Femur (tissue), 1 donor: ENCODE measurements at places on chromosomes 7 and 10.

DNA sequence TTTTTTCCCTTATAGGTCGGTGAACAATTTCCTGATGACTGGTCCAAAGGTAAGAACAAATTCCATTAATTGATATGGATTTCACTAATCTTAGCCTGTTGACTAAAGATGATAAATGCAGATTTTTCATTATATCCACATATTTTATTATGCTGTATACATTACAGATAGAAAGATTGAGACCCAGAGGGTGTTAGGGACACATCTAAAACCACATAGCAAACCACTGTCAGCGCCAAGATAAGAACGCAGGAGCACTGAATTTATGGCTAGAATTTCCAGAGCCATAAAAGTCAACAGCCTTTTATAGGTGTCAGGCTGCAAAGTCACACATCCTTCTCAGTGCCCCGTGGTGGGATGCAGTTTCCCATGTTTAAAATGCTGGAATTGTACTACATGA lies 16.2 kb downstream of the WNT8B start:
- DNase-seq, result no peak

DNA sequence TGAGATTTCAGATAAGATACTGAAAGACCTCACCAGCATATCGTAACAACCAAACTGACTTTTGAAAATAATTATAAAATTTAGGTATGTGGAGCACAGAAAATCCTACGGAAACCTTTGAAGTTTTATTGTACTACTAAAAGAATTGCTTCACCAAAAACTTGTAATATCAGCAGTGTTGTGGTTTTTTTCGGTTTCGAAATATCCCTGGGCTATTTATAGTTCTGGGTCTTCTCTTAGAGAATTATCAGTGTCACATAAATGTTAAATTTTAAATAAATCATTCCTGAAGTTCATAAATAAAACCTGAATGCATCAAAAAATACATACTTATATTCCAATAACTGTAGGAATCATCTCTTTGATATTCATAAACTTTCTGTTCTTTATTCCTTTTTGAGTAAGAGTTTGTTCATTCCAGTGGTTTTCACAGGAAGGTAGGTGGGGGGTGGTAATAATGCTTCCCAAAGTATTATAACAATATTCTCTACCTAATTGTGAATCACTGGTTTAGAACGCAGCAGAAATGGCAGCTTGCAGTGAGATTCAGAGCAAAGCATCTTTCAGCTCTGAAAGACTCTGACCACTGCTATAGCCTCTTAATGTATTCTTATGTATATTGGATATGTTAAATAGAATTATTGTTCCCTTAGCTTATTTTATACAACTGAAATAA lies 60.2 kb downstream of the ZNF277 start:
- DNase-seq, result no peak

- DNase-seq, result peak; percentile 60
Observed at GRCh38 chr7:27171637-27172314, 2.3 kb downstream of the HOXA10 start.

- no peak for DNase-seq
Observed at GRCh38 chr10:126425032-126425431, 36.8 kb upstream of the ADAM12 start.

GRCh38 chr7:27615420-27616185 lies 47.1 kb downstream of the HIBADH start:
- DNase-seq, result no peak

- no peak for DNase-seq
Observed at GRCh38 chr10:16565604-16566003, 43.9 kb upstream of the C1QL3 start.

DNA sequence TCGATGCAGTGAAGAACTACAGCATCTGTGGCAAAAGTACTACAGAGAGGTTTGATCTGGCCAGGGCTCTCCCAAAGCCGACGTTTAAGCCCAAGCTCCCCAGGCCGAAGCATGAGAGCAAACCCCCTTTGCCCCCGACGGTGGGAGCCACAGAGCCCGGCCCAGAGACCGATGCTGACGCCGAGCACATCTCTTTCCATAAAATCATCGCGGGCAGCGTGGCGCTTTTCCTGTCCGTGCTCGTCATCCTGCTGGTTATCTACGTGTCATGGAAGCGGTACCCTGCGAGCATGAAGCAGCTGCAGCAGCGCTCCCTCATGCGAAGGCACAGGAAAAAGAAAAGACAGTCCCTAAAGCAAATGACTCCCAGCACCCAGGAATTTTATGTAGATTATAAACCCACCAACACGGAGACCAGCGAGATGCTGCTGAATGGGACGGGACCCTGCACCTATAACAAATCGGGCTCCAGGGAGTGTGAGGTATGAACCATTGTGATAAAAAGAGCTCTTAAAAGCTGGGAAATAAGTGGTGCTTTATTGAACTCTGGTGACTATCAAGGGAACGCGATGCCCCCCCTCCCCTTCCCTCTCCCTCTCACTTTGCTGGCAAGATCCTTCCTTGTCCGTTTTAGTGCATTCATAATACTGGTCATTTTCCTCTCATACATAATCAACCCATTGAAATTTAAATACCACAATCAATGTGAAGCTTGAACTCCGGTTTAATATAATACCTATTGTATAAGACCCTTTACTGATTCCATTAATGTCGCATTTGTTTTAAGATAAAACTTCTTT lies 2.3 kb downstream of the LRRTM3 start:
- DNase-seq, result peak; percentile 57

DNA sequence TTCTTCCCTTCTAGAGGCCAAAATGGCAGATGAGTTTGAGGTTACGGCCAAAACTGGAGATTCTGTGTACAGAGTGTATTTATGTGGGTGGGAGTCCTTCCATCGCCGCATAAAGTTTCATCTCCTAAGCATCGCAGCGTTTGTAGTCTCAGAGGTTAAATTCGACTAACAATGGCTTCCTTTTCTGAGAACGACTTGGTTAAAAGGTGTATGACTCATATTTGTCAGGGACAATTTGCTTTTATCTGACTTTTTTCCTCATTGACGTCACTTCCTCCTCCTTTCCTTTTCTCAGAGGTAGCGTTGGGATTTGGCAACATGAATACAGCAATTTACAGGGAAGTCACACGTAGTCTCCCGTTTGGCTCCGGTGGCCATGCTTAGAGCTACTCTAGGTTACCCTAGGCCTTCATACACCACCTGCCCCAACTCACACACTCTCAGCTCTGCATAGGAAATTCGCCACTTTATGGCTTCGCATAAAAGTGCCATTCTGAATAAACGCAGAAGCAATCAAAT lies 37.6 kb upstream of the TCF7L2 start:
- no peak for DNase-seq

GRCh38 chr10:95537542-95537927 lies 23.6 kb downstream of the SORBS1 start:
- DNase-seq, result no peak

GRCh38 chr10:86304436-86304835 lies 62.2 kb downstream of the GRID1 start:
- no peak for DNase-seq

DNA sequence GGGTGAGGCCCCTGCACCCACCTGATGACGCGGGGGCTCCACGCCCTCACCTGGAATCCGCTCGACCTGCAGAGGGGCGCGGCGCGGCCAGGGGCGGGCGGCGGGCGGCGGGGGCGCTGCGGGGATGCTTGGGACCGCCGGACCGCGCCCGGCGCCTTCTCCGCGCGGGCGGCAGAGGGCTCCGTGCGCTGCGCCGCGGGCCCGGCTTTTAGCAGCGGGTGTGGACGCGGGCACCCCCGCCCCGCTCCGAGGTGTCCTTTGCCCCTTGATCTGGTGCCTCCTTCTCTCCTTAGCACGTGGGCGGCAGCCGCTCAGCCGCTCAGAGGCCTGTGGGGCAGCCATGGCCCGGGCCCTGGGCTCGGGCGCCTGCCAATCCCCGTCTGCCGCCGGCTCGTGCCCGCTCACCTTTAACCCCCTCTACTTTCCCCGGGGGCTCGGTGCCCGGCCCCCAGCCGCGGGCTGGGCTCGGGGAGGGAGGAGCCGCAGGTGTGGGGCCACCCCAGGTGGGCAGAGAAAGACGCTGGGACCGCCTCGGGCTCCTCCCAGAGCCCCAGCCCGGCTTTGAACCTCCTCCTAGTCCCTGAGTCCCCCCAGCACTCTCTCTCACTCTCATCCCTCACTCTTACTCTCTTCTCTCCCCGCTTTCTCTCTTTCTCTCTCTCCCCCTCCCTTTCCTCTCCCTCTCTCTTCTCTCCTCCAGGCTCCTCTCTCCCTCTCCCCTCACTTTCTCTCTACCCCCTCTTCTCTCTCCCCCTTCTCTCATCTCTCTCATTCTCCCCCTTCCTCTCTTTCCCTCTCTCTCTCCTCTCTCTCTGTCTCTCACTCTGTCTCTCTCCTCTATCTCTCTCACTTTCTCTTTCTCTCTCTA lies 19.7 kb upstream of the VPS37D start:
- no peak for DNase-seq

- peak; percentile 32 for DNase-seq
Observed at GRCh38 chr10:123007558-123008354, 839 bp downstream of the IKZF5 start.

DNA sequence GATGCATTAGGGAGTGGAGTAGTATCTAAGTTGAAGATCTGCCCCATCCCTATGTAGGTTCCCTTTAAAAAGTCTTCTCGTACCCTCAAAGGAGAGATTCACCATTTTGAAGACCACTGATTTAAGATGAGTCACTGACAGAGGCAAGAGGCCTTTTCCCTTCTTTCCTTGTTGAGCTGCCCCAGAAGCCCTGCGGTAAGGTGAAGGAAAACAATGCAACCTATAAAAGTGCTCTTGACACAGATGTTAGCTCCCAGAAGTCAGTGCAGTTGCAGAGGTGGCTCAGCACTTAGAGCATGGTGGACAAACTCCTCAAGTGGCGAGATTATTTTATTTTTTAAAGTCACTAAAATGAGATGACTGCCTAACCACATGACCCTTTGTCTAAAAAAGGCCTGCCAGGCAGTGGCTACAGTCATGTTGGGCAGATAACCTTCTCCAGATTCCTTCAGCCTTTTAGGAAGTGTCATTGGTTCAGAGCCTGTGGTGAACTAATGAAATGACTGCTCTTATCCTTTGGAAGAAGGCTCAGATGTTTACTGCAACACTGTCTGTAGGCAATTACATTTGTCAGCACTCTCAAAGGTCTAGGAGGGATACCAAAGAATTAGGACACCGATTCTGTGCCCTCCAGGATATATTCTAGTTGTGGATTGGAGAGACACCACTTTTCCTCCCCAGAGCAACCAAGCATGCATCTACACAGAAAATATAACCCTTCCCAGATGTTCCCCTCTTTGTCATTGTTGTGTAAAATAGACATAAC lies 88.7 kb downstream of the ARID5B start:
- no peak for DNase-seq

DNA sequence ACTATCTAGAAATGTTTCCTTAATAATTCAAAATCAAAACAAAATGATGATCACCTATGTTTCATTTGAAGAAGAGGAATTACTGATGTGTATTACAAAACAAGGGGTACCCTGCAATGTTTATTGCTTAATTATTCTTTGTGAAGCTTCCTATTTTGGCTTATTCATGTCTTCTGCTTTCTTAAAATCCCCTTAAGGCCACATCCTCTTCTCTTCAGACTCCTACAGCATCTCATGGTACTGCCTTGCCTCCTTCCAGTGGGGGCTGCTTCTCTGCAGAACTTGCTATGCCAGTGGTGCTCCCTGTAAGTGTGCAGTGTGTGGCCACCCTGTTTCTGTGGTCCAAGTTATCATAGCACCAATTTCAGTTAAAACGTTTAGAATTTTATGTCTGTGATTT lies 35.0 kb downstream of the CCDC146 start:
- DNase-seq, result no peak

GRCh38 chr10:116260599-116260998 lies 12.4 kb downstream of the GFRA1 start:
- DNase-seq, result no peak

GRCh38 chr10:109769966-109770365 lies 153.3 kb downstream of the XPNPEP1 start:
- no peak for DNase-seq

DNA sequence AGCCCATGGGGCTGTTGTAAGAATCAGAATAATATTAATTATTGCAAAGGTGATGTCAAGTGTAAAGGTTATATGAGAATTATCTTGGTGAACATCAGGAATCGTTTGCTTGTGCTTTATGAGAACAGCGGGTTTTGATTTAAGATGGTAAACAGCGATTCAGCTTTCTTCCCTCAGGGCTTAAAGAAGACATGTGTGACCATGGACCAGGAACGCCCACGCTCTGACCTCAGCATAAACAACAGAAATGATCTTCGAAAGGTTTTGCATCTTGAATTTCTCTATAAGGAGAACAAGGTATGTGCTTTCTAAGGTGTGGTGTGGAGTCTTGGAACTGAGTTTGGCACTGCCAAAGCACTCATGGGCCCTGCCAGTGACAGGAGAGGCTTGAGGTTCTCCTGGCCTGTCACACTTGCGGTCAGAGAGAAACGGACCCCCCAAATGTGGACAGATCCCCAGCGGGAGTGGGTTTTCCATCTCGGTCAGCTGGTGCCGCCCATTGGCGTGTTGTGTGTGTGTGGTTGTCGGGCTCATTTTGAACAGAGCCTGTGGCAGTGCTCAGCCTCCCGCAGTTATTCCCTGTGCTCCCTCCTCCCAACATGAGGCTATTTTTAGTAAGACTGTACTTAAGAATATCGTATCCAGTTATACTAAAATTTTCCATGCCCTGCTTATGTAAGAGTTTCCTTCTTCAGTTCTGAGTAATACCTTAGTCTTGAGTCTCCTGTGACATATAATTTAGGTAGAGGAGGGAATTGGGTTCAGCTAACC lies 7.2 kb downstream of the MINDY4 start:
- peak; percentile 65 for DNase-seq

DNA sequence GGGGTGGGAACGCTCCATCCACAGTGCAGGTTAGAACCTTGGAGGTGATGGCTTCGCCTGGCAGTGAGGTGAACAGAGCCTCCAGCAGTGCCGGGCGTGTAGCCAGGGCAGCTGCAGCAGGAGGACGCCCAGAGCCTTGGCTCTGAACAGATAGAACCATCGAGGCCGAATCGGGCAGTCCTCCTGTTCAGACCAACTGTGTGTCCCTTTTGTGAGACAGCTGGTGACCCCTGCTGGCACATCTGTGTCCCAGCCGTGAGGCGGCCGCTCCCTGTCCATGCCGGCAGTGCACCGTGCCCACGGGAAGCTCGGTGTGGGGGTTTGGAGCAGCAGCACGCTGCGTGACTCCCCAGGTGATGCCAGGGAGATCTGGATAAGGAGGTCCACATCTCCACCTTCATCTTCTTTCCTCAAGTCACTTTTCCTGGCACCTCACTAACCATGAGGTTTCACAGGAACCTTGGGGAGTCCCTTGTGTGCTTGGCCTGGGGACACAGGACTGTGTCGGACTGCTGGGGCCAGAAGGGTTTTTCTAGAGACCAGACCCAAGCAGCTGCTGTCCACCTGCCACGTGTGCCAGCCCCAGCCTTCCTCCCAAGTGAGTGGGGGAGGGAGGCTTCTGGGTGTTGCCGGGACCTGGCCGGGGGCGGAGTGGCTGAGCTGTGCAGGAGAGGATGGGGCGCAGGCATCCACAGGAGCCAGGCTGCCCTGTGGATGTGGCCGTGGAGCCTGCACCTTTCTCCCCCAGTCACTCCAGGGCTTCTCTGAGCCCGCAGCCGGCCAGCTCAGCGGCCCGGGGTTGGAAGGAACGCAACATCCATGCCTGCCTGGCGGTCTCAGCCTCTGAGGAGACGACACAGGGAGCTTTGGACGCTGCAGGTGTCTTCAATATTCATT lies 69.4 kb downstream of the DNAJB6 start:
- no peak for DNase-seq
